ENCODE measurements at places on chromosomes 7 and 10.

- no peak for DNase-seq
Measured at GRCh38 chr7:34341326-34341725, 316.7 kb upstream of the NPSR1 start.

DNA sequence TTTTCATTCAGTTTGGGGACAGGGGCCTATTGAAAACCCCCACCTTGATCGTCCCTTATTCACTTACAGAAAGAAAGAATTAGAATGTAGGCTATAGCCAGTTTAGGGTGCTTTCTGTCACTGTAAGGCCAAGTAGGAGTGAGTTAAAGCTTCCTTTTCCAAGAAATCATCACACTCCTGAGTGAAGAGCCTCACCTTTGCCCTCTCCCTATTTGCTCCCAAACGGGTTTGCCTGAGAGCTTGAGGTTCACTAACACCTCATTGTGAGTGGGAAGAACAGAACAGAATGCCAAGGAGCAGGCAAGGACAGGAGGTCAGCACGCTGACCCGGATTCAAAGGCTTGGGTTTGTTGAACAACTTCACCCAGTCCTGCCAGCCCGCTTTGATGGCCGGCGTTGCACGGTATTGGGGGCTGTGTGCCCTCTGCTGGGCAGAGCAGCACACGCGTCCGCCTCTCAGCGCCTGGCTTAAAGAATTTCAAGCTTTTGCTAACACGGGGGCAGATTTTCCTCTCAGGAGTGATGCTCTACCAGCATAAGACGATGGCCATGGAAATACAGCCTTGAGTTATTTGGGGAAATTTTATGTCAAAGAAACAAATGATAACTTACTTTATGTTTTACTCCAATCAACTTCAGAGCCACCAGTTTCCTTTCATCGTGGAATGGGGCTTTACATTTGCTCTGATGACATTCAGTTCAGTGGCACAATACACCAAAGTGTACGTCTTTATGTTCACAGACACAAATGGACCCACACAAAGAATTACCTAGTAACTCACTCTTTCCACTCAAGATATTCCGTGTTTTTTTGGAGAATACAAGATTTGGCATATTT, 470.0 kb downstream of the SUGCT start:
- DNase-seq: no peak

DNA sequence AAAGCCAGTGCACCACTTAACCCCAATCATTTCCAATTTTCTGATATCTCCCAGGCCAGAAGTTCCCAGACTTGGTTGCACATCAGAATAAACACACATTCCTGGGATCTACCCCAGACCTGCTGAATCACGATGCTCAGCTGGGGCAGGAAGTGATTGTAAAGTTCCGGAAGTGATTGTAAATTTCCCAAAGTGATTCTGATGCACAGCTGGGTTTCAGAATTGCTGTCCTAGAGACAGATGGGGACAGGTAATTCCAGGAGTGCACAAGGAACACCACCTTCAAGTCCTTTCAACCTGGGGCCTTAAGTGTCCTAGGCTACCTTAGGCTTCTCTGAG, 104.2 kb upstream of the EEPD1 start:
- no peak for DNase-seq

DNA sequence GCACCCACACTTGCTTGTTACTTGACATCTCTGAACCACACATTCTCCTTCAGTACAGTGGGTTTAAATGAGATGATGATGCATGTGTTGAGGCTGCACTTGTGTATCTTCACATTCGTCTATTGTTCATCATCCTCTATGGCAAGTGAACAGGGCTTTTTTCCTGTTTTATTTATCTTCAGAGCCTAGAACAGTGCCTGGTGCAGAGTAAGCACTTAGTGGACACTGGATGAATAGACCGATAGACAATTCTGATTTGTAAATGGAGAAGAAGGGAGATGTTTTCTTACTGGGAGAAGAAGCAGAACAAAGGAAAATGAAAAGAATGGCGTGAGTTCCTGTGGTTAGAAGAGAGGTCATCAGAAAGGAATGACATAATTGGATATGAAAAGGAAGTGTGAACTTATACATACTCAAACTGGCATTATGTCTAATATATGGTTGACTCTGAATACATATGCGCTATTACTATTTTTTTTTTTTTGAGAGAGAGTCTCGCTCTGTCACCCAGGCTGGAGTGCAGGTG, 99.7 kb downstream of the AVL9 start:
- no peak for DNase-seq

DNA sequence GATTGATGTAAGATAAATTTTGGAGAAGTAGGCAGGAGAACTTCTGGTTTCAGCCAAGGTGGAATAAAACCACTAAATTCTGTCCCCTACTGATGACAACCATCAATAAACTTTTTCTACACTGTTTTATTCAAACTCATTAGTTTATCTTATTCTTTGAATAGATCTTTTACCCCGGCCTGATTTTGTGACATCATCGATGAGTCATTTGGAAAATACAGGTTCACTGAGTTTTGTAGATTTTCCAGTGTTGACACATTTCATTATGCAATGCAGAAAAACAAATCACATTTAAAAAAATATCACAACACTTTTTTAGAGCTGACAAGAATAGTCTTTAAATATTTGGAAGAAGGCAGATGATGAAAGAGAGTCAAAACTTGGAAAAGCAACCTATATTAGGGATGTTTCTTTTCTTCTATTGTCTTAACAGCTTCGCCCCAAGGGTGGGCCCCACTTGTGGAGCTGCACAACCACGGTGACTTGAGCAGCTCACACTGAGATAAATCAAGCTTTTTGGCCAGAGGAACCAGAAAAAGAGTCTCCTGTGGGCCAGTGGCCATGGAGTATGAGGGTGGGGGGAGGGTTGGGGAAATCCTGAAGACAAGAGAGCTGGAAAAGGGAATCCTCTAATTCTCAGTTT, 112.8 kb downstream of the PTEN start:
- DNase-seq: no peak

DNA sequence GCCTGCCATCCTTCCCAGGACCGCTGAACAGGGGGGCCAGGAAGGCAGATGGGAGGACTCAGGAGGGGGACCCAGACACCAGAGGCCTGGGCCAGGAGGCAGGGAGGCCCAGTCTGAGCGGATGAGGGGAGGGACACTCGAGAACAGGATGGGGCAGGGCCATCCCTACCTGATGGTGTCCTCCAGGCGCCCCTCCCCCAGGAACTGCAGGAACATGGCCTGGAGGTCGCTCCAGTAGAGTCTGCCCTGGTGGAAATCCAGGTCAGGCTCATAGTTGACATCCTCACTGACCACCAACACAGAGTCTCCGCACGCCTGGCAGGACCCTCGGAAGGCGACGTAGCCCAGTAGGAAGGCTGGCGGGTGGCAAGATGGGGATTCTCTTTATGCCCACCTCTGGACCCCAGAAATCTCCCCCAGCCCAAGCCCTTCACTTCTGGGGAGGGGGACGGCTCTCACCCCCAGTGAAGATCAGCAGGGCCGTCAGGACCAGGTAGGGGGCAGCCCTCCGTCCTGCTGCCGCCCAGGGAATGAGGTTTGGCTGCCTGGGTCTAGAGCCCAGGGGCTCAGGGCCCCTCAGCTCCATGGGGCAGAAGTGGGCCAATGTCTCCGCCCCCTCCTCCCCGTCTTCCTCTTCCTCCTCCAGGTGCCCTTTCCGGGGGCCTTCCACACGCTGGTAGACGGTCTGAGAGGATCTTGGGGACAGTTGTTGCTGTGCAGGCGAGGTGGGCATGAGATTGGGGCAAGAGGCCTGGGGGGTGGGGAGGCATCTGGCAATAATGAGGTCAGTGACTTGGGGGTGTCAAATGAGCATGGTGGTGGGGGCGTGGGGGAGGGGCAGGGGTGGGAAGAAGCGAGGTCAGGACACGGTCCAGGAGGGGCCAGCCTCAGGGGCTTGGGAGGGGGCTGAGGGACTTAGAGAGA, 573 bp downstream of the TFR2 start:
- no peak for DNase-seq

DNA sequence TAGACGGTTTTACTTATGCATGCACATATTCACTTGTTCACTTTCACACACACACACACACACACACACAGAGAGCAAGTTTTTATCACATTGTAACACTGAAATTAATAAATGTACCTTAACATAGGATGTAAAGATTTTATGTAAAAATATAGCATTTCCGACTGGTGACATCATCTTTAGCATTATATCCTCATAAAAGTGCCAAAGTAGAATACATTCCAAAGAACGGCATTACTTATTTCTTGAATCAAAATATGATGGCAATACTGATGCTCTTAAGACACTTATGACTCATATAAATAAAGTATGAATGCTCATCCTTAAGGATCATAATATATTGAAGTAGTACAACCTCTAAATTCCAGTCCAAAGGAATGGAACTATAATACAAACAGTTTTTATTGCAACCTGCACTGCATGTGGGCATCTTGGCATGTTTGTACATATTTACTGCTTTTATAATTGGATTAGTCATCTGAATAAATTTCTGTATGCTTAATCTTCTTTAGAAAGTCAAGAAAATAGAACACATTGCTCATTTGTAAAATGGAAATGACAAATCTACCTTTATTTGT, 290.0 kb upstream of the SEMA3A start:
- no peak for DNase-seq

DNA sequence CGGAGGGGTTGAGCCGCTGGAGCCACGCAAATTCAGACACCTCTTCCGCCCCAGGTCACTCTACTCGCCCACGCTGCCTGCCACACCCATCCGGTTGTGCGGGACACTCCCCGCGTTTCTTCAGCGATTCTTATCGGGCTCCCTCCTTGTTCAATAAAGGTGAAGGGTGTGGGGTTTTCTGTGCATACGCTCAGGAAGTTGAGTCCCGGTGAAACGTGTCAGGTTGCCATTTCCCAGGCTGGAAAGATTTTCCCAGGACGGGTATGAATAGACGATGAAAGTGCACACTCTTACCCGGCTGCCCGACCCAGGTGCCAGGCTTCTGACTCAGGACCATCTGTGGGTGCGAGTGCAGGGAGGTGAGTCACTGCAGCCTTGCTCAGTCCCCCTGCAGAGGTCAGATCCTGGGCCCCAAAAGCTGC, 22.0 kb downstream of the KLF6 start:
- no peak for DNase-seq

GRCh38 chr7:131723926-131724325, 167.5 kb upstream of the PODXL start:
- no peak for DNase-seq

DNA sequence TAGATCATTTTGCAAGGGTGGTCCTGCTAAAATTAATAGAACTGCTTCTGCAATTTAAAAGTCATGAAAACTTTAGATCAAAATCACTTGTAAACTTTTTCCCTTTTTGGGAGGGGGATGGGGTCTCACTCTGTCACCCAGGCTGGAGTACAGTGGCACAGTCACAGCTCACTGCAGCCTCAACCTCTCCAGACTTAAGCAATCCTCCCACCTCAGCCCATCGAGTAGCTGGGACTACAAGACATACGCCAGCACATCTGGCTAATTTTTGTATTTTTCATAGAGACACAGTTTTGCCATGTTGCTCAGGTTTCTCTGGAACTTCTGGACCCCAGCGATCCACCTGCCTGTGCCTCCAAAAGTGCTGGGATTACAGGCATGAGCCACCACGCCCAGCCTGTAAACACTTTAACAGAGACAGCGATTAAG, 79.7 kb downstream of the LRRC17 start:
- no peak for DNase-seq

- DNase-seq: no peak
Measured at GRCh38 chr10:72370201-72370722, 15.5 kb upstream of the DNAJB12 start.

DNA sequence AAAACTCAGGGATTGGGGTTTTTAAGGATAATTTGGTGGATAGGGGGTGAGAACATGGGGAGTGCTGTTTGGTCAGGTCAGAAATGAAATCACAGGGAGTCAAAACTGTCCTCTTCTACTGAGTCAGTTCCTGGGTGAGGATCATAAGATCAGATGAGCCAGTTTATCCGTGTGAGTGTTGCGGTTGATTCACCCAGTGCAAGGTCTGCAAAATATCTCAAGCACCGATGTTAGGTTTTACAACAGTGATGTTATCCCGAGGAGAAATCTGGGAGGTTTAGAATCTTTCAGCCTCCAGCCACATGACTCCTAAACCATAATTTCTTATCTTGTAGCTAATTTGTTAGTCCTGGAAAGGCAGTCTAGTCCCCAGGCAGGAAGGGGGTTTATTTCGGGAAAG, 31.7 kb upstream of the AGR2 start:
- DNase-seq: no peak

GRCh38 chr7:50499092-50499491, 48.9 kb upstream of the FIGNL1 start:
- no peak for DNase-seq

- no peak for DNase-seq
Measured at GRCh38 chr7:105350906-105351305, 37.8 kb downstream of the SRPK2 start.

- DNase-seq: no peak
Measured at GRCh38 chr10:31749301-31749700, 179.3 kb downstream of the ARHGAP12 start.

DNA sequence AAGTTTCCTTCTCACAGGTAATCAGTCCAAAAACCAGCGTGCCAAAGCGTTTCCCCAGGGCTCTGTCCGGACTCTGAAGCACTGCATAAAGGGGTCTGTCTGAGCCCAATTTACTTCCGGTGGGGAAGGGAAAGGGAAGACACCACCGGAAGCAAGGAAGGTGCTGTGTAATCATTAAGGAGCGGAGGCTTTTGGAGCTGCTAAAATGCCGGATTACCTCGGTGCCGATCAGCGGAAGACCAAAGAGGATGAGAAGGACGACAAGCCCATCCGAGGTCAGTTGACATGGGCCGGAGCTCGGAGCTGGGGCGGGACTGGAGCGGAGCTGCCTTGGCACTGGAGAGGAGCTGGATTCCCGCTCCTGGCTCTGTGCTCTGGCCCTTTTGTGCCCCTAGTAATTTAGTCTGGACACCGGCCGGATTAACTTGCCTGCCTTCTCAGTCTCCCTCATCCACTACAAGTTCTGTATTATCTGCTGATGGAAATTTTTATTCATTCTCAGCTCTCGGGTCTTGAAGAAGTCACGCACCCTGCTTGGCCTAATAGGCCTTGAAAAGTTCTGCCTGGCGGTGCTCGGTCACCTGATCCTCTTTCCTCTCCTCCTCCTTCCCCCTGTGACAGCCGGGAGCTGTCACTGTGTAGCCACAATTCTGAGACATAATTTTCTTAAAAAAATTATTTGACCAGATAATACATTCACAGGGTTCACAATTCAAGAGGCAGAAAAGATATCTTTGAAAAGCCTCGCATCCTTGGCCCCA, at the start of gene PSMC2:
Gene PSMC2 (plus strand): TSS at position 137 of the 761 bp plus-strand sequence. CDS start 69 bp downstream, at position 206.
- peak; percentile 63 for DNase-seq

GRCh38 chr7:20442951-20443350, 112.3 kb downstream of the ITGB8 start:
- no peak for DNase-seq

GRCh38 chr7:28036696-28037095, 143.9 kb downstream of the JAZF1 start:
- no peak for DNase-seq

DNA sequence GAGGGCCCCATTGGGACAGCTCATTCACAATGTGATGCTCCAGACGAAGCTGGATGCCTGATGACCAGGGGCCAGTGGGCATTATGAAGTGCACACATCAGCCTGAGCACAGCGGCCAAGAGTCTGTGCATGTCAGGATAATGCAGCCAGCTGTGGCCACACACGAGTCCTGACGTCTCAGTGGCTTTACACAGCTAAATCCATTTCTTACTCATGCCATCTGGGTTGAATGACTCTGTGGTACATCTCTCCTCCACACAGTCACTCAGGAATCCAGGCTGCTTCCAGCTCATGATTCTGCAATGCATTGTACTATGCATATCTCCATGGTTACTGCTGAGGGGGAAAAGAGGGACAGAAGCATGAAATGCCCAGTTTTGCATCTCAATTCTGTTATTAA, 123.6 kb downstream of the PRLHR start:
- DNase-seq: no peak

- no peak for DNase-seq
Measured at GRCh38 chr7:88600695-88601094, 158.8 kb upstream of the ZNF804B start.

Data from Peyer's patch (tissue), 4 donors.